ENCODE measurements at places on chromosomes 4 and X.

- no peak for DNase-seq
These were observed 109.1 kb upstream of the TBL1X start for GRCh38 chrX:9355739-9356138.

DNA sequence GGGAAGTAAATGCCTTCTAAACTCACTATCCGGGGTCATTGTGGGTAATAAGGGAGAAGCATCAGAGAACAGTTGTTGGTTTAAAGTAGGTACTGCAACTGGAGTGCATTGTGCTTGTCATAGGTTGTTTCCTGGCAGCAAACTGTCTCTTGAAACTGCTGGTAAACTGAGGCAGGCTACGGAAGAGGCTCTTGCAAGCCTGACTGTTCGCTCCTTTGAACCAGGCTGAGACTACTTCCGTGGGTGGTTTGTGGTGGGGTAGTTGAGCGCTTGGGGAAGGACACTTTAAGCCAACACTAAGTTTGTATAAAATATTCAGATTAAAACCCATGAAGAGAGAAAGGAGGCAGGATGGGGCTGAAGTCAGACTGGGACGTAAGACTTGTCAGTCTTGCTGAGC lies 45.2 kb upstream of the WDR1 start:
- no peak for DNase-seq

DNA sequence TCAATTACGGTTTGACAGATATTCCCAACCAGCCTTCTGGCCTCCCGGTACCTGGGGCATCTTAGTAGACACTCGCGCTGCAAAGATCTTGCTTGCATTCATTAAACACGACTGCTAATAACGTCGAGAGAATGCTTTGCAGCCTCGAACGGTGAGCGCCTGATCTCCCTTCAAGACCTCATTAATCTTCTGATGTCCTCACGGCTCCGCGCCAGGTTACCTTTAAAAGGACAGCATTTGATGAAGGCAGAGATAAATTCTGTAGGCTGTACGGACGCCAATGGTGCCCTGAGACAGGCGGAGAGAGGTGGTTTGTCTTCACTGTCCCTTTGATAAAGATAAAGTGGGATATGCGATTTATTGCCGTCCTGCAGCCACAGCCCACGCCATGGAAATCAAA lies 64.2 kb downstream of the SHOX start:
- DNase-seq = no peak

GRCh38 chr4:75995727-75996126 lies 5.0 kb upstream of the SDAD1 start:
- peak; percentile 44 for DNase-seq

DNA sequence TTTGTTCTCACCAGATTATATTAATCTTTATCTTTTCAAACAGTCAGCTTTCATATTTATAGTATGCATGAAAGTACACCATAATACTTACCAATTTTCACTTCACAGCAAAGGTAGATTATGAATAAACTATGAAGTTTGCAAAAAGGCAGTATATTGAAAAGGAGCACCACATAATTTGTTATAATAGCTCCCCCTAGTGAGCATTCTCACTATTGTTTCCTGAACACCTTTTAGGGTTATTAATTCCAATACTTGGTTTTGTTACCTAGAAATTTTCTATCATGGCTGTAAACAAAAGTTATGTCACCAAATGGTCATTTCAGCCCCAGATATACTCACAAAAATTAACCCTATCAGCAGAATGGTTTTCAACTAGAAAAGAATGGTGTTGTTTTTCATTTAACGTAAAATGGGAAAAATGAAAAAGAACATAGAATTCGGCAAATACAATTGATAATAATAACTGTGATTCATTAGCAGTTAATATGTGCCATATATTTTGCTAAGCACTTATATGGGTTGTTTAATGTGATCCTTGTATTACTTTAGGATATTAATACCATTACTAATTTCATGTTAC lies 30.2 kb upstream of the NKX6-1 start:
- peak; percentile 6 for DNase-seq

DNA sequence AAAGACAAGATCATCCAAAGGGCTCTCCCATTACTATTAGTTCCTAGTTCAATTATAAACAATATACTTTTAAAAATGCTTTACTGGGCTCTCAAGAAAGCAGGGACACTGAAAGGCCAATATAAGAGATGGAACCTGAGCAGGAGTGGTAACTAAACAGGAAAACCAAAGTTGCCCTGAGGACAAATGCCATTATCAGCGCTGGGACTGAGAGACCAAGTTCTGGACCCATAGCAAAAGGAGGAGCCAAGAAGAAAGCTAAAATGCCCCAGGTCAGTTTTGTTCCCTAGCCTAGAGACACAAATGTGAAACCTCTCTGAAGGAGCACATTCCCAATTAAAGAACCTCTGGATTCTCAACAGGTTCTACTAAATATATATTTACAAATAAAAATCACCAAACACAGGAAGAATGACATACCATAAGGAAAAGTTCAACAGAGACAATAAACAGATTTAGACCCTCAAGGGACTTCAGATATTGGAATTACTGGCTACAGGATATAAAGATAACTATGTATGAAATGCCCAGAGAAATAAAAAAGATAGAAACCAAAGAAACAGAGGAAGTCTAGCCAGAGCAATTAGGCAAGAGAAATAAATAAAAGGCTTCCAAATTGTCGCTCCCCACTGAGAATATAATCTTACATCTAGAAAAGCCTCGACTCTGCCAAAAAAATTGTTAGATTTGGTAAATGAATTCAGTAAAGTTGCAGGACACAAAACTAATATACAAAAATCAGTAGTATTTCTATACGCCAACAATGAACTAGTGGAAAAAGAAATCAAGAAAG lies 67.1 kb downstream of the KLHL8 start:
- DNase-seq = no peak

DNA sequence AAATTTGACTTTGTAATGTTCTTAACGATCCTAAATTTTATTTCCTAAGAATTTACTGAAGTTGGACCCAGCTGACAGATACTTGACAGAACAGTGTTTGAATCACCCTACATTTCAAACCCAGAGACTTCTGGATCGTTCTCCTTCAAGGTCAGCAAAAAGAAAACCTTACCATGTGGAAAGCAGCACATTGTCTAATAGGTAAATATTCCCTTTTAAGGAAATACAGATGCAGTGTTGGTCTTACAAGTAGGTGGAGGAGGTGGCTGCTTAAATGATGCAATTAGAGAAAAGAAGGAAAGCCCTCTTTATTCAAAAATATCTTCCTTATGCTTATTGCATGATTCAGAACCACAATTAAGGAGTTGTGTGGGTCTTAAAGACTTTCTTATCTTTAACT lies 73.5 kb downstream of the RS1 start:
- DNase-seq = no peak

DNA sequence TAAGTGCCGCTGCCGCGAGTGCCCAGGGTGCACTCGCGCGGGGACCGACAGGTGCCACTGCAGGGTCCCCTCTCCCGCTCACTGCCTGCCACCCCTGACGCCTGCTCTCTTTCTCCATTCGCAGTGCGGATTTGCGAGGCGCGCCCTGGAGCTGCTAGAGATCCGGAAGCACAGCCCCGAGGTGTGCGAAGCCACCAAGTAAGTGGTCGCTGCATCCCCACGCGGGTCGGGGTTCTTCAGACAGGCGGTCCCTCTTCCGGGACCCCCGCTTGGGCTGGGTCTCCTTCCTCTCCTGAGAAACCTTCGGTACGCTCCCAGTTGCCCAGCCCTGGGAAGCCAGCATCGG lies 547 bp downstream of the GUCY1A1 start:
- DNase-seq = peak; percentile 37

DNA sequence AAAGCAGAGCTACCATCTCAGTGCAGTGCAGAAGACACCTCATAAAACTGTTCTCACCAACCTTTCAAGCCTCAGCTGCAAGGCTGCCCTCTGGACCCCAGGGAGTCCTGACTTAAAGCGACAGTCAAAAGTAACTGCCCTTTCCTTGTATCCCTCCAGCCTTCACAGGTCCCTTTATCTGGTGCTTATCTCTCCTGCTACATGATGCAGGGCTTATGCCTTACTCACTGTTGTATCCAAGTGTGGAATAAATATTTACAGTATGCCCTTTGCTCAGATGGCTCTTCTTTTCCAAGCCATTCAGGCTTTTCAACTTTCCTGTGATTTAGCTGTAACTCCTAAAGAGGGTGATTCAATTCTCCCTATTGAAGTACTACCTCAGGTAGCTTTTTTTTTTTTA lies 92.6 kb downstream of the KDR start:
- DNase-seq = no peak

GRCh38 chrX:11893933-11894710 lies 136.1 kb downstream of the MSL3 start:
- DNase-seq = no peak

DNA sequence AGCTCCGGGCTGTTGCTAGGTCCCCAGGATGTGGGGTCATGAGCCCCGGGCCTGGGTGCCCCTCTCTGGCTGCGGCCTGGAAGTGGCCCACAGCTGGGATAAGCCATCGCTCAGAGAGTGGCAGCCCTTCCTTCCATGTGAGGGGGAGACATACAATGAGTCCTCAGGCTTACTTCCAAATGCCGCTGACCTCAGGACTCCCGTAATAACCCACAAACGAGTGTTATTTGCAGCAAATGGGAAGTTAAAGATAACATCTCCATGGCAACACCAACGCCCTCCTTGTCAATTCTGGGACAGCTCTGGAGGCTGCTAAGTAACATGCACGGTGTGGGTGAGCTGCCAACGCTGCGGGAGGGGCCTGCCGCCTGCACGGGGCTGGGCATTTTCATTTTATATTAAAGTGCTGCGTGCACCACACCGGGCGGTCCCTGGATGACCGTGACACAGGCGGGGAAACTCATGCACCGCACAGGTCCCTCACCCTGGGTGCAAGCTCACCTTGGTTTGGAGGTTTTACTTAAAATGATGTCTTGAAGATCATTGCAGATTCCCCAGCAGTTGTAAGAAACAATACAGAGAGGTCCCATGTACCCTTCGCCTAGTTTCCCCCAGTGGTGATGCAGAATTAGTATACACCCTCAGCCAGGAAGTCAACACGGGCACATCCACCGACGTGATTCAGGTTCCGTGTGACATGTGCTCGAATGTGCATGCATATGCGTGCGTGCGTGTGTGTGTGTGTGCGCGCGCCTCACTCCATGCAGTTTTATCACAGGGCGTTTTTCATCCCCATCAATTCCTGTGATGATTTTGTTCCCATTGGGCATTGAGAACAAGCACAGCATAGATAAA lies 79.4 kb downstream of the ABLIM2 start:
- no peak for DNase-seq

- DNase-seq = no peak
These were observed 1293.6 kb upstream of the TENM3 start for GRCh38 chr4:180949424-180950213.

GRCh38 chr4:88706574-88706973 lies 8.9 kb upstream of the NAP1L5 start:
- DNase-seq = no peak

DNA sequence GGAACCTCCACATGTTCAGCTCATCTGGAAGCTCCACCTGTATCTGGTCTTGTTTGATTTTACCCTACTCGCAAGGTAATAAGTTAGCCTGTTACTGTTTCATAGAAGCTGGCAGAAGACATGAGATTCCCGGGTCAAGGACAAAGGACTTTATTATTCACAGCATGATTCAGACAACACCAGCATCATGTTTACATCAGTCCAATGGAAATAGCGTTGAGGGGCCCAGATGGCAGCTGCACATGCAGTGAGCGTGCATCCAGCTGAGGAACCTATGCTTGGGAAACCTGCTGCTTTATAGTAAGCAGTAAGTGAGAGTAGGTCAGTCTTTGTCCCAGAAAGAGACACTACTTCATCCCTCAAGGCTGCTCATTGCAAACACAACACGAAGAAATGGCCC lies 19.8 kb downstream of the TSPAN5 start:
- DNase-seq = peak; percentile 67

- DNase-seq = no peak
These were observed 621.1 kb downstream of the BCOR start for GRCh38 chrX:39476604-39477021.

DNA sequence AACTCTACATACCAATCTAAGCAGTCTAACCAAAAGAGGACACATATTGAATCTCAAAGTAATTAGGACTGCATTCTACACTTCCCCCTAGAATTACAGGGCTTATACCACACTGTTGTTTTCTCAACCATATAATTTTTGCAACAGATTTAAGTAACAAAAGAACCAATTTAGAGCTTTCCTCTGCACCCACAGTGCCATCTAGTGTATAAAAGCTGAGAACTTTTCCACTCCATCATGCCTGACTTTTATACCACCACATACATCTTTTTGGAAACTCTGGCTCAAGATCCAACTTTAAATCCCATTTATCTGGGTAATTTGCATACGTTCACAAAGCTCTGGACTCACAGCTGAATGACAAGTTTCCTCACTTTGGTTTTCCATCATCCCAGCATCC lies 99.5 kb downstream of the EFHC2 start:
- DNase-seq = peak; percentile 4

- DNase-seq = no peak
These were observed 25.4 kb upstream of the PDE5A start for GRCh38 chr4:119653990-119654389.

GRCh38 chrX:38170556-38170955 lies 50.1 kb downstream of the SRPX start:
- DNase-seq = no peak

DNA sequence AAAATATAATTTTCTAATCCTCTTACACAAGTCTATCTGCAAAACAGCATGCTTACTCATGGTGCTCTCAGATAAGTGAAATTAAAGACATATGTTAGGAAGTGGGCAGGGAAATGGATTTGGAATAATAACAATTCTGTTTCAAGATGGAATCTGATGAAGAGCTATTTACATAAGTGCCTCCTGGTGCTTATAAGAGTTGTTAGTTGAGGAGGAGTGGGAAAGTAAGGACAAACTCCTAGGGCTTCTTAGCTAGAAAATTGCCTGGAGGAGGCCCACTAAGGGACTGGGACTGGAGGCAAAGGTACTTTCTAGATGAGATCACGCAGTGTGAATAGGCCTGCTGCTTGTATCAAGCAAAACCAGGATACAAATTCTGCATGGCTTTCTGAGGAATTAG lies 939.8 kb downstream of the GLUD2 start:
- DNase-seq = no peak

DNA sequence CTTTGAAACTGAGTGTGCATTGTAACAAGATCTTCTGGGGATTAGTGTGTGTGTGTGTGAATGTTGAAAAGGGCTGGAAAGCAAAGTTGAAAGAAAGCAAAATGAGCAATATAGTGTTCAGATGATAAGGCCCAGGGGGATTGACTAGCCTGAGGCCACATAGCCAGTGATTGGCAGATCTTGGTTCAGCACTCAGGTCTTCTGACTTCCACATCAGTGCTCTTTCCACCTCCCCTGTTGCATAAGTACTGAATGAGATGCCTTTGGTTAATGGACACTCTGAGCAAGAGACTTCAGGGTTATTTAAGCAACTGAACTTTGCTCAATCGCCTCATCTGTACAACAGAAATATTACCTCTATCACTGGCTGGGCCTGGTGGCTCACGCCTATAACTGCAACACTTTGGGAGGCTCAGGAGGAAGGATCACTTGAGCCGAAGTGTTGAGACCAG lies 120.4 kb downstream of the TMEM164 start:
- no peak for DNase-seq

- DNase-seq = no peak
These were observed 36.9 kb downstream of the TBC1D14 start for GRCh38 chr4:6946497-6946896.

DNA sequence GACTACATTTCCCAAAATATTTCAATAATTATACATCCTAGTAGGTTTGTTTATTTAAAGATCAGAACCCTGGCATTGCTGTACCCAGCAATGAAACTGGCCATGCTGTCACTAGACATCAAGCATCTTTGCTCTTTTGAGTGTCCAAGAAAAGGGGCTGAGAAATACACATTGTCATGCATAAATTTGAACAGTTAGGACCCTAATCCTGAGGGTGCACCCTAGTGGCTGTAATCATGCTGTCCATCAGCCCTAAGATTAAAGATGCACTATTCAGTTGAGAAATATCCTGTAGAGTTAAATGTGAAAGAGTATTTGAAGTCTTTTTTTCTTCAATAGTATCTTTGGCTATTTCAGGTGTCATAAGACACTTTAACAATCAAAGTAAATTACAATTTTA lies 108.8 kb downstream of the NFKB1 start:
- no peak for DNase-seq

Measured in NCI-H345 (cell line).